ENCODE measurements at places on chromosomes 6 and 20. TPM values are rescaled to one million over a fixed set of nuclear protein-coding genes. Genes with fewer than 3 reads are reported as not detected.
A peak's percentile ranks its signal among the peaks of the same experiment; 100 is the strongest.

Gene MYCT1
- polyA plus RNA-seq: 17.5 TPM

Gene ACTL10
- 0.22 TPM for polyA plus RNA-seq

Gene SGK2
- 36.8 TPM for polyA plus RNA-seq

Gene TRIM10
- 0.64 TPM for polyA plus RNA-seq

Gene BPIFB4
- not detected for polyA plus RNA-seq

Gene STX11
- 0.73 TPM for polyA plus RNA-seq

Gene FOXS1
- 6.5 TPM for polyA plus RNA-seq

Gene SEL1L2
- not detected for polyA plus RNA-seq

- peak; percentile 48 for DNase-seq
These were observed 15.8 kb downstream of the CGA start for GRCh38 chr6:87078983-87079616.

DNA sequence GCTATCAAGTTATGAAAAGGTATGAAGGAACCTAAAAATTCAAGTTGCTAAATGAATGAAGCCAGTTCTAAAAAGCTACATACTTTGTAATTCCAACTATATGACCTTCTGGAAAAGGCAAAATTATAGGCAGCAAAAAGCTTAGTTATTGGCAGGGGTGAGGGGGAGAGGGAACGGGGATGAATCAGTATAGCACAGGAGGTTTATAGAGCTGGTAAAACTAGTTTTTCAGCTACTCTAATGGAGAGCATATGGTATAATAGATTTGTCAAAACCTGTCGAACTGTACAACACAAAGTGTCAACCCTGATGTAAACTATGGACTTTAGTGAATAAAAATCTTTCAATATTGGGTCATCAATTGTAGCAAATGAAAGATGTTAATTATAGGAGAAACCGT is 18.7 kb downstream of the MANEA start:
- DNase-seq: no peak

- DNase-seq: peak; percentile 31
These were observed 573 bp downstream of the SNX3 start for GRCh38 chr6:108260126-108260808.

- DNase-seq: no peak
These were observed 8.1 kb upstream of the EEF1A1 start for GRCh38 chr6:73528897-73529296.

- DNase-seq: no peak
These were observed 131.6 kb downstream of the PHACTR3 start for GRCh38 chr20:59735917-59736316.

DNA sequence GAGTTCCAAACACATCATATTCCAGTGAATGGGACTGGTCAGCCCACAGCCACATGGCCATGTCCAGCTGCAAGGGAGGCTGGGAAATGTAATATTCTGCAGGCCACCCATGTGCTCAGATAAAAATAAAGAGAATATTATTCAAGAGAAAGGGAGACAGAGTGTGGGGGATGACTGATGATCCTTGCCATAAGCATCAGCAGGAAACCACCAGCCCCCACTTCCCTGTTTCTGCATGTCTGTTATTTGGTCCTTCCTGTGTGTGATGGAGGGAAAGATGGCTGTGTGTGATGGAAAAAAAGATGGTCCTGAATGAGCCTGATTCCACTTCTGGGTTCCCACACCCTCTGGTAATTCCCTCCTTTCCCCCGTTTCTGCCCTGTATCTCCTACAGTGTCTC is 13.1 kb upstream of the RSPO4 start:
- no peak for DNase-seq

DNA sequence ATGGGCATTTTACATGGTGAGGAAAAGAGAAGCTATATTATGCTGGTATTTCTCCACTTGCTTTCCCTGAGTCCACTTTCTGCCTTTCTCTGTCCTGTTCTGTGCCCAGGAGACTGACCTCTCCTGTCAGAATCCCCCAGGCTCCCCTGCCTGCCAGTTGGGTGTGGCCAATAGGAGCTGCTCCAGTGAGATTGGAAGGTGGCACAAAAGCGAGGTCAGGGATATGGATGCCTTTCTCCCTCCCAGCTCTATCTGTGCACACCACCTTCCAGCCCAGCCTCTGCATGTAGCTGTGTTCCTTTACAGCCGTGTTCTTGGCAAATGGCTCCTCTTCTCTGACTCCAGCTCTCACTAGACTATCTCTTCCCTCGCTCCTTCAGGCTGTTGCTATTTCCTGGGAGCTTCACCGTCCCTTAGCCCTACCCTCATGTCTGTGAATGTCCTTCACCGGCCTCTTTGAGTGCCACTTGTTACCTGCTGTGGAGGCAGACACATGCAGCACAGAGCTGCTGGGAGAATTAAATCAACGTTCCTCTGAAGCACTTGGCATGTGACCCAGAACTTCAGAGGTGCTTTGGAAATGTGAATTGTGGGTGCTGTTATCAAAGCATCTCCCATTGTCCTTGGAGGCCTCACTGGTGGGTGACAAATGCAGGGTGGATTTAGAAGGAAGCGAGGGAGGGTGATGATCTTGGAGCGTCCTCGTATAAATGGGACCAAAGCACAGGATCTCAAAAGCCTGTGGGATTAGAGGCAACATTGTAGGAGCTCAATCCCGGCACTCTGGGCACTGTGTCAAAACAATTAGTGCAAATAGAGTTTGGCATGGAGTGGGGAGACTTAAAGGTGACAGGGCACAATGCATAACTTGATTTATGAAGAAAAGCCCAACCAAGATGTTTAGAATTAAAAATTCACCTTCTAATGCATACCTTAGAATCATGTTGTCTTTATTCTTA is 28.9 kb upstream of the RALGAPA2 start:
- DNase-seq: no peak

- no peak for DNase-seq
These were observed 61.3 kb downstream of the SAMD5 start for GRCh38 chr6:147569788-147570187.

DNA sequence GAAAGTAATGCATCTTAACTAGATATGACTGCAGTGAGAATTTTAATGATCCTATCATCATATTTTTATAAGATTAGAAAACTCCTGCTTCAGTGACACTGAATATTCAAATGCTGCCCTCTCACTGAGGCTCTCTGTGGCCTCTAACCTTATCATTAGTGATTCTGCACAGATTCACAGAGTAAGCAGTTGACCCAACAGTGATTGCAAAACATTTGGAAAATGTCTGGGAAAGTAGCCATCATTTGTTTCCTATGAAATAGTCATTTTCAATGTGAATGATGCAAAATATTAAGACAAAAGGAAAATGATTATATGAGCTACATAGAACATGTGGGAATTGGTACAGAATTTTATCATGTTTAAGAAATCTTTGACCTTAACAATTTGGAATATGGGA is 210.3 kb downstream of the TBX18 start:
- DNase-seq: no peak

DNA sequence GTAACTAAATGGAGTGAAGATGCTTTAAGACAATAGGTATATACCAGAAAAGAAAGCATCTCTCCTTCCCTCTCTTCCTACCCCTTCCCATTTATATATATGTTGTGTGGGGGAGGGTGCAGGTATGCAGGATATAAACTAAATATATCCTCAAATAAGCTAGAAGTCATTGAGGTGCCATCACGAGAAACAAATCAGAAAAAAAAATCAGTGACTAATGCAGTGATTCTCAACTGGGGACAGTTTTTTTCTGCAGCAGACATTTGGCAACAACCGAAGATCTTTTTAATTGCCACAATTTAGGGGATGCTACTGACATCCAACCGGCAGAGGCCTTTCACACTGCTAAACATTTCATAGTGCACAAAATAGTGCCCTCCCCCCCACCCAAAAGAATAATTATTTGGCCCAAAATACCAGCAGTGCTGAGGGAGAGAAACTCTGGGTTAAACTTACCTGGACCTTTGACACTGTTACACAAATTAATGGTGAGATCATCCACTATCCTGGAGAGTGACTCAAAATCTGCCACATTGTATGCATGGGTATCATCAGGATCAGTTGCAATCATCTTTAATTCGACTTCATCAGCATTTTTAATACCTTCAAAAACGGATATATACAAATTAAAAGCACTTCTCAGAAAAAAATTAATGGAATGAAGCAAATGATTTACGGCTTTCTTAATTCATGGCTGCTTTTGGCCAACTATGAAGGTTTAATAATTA is 55.0 kb downstream of the COL12A1 start:
- no peak for DNase-seq

- no peak for DNase-seq
These were observed 547.8 kb downstream of the TENT5A start for GRCh38 chr6:81204731-81205130.

DNA sequence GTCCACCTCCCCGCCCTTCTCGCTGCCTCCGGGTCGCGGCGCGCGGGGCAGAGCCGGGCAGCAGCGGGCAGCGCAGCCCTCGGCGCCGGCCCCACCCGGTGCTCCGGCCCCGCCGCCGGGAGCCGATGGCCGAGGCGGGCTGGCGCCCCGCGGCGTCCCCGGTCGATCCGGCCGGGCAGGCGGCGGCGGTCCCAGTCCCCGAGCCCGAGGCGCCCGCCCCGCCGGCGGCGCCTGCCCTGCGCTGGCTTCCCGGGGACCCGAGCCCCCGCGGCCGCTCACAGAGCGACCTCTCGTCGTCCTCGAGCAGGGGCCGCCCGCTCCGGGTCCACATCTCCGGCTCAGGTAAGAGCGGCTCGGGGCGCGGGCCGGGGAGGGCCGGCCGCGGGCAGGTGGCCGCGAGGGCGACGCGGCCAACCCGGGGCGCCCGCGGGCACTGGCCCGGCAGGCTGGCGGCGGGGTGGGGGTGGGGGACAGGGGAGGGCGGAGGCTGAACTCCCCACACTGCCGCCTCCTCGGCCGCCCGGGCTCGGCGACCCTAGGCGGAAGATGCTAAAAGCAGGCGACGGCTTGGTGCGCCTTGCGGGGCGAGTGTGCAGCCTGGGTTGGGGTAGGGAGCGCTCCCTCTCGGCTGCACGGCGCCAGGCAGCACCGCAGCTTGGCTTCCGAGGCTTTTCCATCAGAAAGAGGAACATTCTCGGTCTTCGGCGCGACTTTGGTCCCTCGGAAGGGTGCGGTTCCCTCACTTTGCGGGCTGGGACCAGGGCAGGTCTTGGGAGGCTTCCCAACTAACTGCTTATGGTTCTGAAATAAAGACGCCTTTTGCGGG is 25.6 kb upstream of the FUCA2 start:
- DNase-seq: no peak

DNA sequence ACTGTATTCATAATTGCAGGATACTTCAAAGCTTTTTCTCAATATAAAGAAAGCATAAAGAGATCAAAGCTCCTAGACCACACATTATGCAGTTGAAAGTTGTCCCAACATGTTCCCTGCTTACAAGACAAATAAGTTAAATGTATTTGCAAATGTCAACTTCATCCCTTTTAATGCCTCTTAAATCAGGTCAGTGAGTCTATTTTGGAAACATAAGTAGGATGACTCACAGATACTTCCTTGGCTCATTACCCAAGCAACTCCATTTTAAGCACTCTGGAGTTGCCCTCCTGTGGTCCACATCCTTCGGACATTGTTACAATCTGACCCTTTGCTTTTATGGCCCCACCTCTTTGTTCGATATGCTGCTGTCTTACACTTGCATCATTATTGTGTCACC is 162.0 kb downstream of the FAXC start:
- DNase-seq: no peak

- DNase-seq: no peak
These were observed 188.8 kb downstream of the HIVEP2 start for GRCh38 chr6:142756215-142756630.

GRCh38 chr6:89597988-89598387 is 40.6 kb downstream of the LYRM2 start:
- no peak for DNase-seq

- no peak for DNase-seq
These were observed 501.8 kb upstream of the SULF2 start for GRCh38 chr20:48287021-48287494.

- DNase-seq: no peak
These were observed 102.3 kb downstream of the ARHGAP18 start for GRCh38 chr6:129607581-129608186.

- no peak for DNase-seq
These were observed 129.4 kb downstream of the TRIM27 start for GRCh38 chr6:28794175-28795002.

GRCh38 chr6:9131201-9131600 is 695.9 kb upstream of the SLC35B3 start:
- no peak for DNase-seq

DNA sequence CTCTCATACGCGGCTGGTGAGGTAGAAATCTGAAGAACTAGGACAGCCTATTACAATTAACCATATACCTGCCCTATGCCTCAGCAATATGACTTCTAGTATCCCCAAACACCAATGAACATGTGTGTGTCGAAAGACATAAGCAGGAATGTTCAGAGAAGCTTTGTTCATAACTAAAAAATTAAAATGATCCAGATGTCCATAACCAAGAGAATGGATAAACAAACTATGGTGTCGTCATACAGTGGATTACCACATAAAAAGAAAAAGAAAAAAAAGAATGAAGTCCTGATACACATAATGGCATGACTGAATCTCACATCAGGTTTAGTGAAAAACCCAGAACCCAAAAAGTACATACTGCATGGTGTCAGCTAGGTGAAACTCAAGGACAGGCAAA is 73.9 kb downstream of the MDN1 start:
- no peak for DNase-seq

DNA sequence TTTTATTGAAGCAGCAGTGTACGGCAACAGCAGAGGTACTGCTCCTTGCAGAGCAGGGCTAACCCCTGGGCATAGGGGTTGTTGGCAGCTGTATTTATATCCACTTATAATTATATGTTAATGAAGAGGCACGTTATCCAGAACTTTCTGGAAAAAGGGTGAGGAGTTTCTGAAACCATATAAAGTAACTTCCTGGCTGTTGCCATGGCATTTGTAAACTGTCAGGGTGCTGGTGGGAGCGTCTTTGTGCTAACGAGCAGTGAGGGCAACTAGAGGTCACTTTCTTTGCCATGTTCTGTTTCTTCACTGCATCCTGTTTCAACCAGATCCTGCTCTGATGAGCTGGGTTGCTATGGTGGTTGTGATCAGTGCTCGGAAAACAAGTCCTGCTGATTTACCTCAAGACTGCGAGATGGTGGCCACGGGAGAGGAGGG is 11.1 kb upstream of the ARFGEF2 start:
- DNase-seq: no peak

DNA sequence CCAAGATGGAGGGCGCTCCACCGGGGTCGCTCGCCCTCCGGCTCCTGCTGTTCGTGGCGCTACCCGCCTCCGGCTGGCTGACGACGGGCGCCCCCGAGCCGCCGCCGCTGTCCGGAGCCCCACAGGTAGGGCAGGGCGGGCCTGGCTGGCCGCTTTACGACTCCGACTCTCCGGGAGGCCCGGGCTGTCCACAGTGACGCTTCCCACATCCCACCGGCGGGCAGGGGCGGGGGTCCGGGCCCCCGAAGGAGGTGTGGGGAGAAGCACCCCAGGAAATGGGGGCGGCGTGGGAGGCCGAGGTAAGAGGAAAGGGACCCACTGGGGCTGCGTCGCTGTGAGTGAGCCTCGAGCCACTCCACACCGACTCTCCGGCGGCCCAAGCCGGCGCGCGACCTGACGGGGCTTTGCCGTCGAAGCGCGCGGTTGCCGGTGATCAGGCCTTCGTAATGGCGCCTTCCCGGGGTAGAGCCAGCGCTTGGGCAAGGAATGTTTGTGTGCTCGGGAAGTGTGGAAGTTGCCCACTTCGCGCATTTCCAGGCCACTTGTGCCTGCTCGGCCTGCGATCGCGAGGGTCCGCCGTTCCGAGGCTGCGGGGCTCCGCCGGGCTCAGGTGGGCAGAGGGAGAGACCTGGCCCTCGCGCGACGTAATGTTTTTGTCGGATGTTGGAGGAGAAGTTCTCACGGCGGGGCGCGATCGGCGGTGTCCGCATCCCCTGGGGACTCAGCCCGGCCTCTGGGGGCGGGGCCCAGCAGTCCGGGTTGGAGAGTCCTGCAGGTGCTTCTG is 427 bp downstream of the GINM1 start:
- no peak for DNase-seq

GRCh38 chr6:91824331-91824730 is 1237.5 kb upstream of the MAP3K7 start:
- DNase-seq: no peak

GRCh38 chr6:36224918-36225461 is 28.4 kb downstream of the BRPF3 start:
- DNase-seq: no peak

Measured in right renal pelvis (tissue), 4 donors.